ENCODE measurements at places on chromosomes 6 and 20.

- DNase-seq = no peak
Measured at GRCh38 chr6:13507306-13507860, 20.0 kb upstream of the GFOD1 start.

DNA sequence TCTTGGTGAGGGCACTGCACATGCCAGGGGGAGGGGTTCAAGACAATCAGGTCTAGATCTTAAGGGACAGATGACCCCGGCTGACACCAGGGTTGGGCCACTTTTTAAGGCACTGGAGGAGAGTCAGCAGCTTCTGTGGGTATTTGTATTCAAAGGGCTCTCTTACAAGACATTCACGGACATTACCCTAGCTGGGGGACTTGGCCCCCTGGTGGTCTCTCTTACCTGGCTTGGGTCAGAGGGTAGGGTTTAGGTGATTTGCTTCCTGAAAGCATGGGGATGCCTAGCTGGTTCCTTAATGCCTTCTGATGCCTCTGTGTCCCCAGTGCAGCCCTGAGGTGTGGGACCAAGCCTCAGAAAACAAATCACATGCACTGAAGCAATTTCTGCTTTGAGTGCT lies 354.7 kb downstream of the CDC5L start:
- DNase-seq = no peak

DNA sequence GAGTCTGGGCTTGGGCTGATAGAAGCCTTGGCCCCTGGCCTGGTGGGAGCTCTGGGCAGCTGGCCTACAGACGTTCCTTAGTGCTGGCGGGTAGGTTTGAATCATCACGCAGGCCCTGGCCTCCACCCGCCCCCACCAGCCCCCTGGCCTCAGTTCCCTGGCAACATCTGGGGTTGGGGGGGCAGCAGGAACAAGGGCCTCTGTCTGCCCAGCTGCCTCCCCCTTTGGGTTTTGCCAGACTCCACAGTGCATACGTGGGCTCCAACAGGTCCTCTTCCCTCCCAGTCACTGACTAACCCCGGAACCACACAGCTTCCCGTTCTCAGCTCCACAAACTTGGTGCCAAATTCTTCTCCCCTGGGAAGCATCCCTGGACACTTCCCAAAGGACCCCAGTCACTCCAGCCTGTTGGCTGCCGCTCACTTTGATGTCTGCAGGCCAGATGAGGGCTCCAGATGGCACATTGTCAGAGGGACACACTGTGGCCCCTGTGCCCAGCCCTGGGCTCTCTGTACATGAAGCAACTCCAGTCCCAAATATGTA lies 957 bp upstream of the VEGFA start:
- DNase-seq = no peak

GRCh38 chr6:113049190-113049589 lies 702.1 kb downstream of the RFPL4B start:
- DNase-seq = no peak

- no peak for DNase-seq
Measured at GRCh38 chr6:89471287-89471867, 38.4 kb downstream of the ANKRD6 start.

- no peak for DNase-seq
Measured at GRCh38 chr6:74277777-74278186, 581.8 kb downstream of the CD109 start.

- no peak for DNase-seq
Measured at GRCh38 chr20:62941792-62942191, 3.8 kb downstream of the GID8 start.

- DNase-seq = no peak
Measured at GRCh38 chr6:14129575-14129974, 12.0 kb downstream of the CD83 start.

- DNase-seq = no peak
Measured at GRCh38 chr6:131213501-131213990, 78.3 kb downstream of the AKAP7 start.

DNA sequence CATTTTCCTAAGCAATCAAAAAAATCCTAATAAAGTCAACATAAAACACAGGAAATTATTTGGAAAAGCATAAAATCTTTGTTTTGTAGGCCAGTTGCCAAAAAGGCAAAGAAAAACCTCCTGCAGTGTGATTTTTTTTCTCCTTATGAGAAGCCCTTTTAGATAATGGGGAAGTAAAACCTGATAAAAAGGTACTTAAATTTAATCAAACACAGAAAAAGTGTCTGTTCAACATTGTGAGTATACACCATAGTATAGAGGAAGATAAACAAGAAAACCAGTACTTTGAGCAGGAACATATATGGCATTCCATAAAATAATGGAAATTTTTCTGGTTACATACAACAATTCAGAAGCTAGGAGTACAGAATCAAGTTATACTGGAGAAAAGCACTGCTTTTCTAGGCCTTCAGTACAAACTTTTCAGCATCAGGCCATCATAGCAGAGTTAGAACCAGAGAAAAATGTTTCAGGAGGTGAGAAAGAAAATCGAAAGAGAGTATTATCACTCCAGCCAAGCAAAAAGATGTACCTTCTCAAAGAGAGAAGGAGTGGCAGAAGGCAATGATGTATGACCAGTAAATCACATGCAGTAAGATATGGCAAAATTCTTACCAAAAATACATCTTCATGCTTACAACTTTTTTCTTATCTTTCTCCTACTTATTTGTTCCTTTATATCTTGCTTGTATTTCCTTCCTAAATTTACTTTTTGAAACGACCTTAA lies 494.9 kb downstream of the KIF16B start:
- no peak for DNase-seq

GRCh38 chr6:111992851-111993250 lies 61.1 kb upstream of the CCN6 start:
- DNase-seq = no peak

DNA sequence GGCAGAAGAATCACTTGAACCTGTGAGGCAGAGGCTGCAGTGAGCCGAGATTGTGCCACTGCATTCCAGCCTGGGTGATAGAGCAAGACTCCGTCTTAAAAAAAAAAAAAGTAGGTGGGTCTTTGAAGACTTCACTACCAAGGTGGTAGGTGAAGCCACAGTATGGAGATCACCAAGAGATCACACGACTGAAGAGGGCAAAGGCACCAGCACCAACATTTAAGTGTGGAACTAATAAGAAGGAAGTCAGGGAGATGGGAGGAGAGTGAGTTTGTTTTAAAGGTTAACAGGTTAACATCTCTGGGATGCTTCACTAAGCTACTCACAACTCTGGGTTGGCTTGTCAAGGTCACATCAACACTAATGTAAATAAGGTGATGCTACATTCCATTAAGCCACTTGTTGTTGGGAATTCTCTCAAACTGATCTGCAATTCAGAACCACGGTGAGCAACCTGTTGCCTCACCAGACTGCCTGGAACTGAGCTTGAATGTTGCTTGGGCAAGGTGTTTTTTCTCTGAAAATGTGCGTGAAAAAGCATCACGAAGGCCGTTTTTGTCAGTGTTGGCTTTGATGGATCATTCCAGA lies 48.7 kb downstream of the KCTD20 start:
- no peak for DNase-seq

DNA sequence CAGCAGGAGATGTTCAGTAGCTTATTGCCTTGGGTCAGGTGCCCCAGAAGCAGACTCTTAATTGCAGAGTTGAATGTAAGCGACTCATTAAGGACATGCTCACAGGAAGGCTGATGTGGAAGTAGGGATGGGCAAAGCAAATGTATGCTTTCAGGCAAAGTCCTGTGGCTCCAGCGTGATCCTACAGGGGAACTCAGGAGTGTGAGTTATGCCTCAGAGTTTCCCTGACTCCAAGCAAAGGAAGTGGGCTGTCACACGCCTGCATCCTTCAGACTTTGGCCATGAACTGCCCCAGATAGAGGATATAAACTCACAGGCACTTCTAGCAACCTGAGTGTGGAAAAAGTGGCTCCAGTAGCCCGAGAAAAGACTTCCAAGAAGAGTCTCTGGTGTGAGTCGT lies 64.9 kb upstream of the ZNF133 start:
- DNase-seq = no peak

DNA sequence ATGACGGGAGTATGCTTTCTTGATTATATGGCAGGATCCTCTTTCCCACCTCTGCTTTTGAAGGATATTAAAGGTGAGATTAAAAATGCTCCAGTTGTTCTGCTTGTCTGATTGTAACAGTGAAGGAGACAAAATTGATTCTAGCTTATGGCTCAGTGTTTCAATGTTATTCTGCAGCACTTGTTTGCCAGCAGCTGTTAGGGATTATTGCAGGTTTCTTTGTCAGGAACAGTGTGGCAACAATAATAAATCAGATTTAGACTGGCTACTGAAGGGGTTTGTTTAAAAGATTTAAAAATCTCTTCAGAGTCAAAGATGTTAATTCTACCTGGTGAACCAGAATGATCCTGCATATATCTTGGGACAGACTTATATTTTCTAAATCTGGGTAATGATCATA lies 126.9 kb downstream of the LAMA2 start:
- no peak for DNase-seq

All from stimulated activated CD8-positive, alpha-beta memory T cell treated with anti-CD3 and anti-CD28 coated beads, Interleukin-4, amount 100 ng/mL, for 4 hours (primary cell).